Activated B cell treated with CpG ODN at 0.5 μM for 24 hours (primary cell): ENCODE measurements at places on chromosomes 12 and 14.

DNA sequence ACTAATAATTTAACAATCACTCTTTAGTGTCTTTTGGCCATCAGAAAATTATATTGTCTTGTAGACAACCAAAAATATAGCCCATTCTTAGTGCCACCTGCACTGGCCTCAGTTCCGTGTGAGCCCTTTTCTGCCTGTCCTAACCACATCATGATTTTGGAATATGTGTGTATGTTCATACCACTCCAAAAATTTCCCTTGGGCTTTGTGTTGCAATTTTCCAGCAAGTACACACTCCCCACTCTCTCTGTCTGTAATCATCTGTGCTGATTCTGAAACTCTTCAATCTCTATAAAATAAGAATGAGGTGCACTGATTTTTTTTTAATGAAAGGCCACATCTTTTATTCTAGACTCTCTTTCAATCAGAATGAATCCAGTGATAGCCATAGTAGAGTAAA lies 196.0 kb downstream of the PIK3C2G start:
- DNase-seq, result no peak
- no peaks in the 10 kb centered on the region for H3K36me3 ChIP-seq
- H3K27me3 ChIP-seq, result no peaks in the 10 kb centered on the region
- H3K27ac ChIP-seq, result no peak overlapping the region
- H3K4me1 ChIP-seq, result no peaks in the 10 kb centered on the region

GRCh38 chr12:4047421-4047820 lies 174.2 kb upstream of the PARP11 start:
- no peak overlapping the region for H3K27ac ChIP-seq
- no peak for DNase-seq
- no peak overlapping the region for H3K4me3 ChIP-seq
- H3K4me1 ChIP-seq, result no peaks in the 10 kb centered on the region
- H3K27me3 ChIP-seq, result peaks cover 14% of the 10 kb centered on the region
- H3K36me3 ChIP-seq, result no peaks in the 10 kb centered on the region

- no peak overlapping the region for H3K27ac ChIP-seq
- H3K4me3 ChIP-seq, result no peak overlapping the region
- H3K36me3 ChIP-seq, result no peaks in the 10 kb centered on the region
- H3K4me1 ChIP-seq, result no peaks in the 10 kb centered on the region
- DNase-seq, result no peak
Measured at GRCh38 chr14:94394581-94395207, 6.3 kb upstream of the SERPINA1 start.

- DNase-seq, result no peak
- H3K27me3 ChIP-seq, result no peaks in the 10 kb centered on the region
- peak overlapping the region; percentile 42 for H3K4me3 ChIP-seq
- peaks cover 98% of the 10 kb centered on the region for H3K4me1 ChIP-seq
- H3K36me3 ChIP-seq, result no peaks in the 10 kb centered on the region
Measured at GRCh38 chr14:22491683-22492621, 97.1 kb downstream of the DAD1 start.

GRCh38 chr14:73476451-73476931 lies 14.2 kb upstream of the RIOX1 start:
- H3K27me3 ChIP-seq, result no peaks in the 10 kb centered on the region
- H3K36me3 ChIP-seq, result no peaks in the 10 kb centered on the region
- DNase-seq, result no peak
- no peak overlapping the region for H3K4me3 ChIP-seq
- H3K4me1 ChIP-seq, result peaks cover 7% of the 10 kb centered on the region
- no peak overlapping the region for H3K27ac ChIP-seq

DNA sequence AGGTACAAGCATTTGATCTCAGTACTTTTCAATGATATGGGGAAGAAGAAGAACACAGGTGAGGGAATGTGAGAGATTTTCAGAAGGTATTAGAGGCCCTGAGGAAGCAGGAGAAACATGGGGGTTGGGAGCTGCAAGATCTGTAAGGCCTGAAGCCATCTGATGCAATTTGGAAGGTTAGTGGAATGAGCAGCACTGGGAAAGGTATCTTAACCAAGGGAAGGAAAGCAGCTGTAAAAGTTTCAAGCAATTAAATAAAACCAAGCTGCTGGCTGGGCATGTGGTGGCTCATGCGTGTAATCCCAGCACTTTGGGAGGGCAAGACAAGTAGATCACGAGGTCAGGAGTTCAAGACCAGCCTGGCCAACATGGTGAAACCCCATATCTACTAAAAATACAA lies 104.4 kb upstream of the PARP11 start:
- no peaks in the 10 kb centered on the region for H3K36me3 ChIP-seq
- DNase-seq, result no peak
- H3K4me1 ChIP-seq, result peaks cover 26% of the 10 kb centered on the region
- no peak overlapping the region for H3K27ac ChIP-seq

DNA sequence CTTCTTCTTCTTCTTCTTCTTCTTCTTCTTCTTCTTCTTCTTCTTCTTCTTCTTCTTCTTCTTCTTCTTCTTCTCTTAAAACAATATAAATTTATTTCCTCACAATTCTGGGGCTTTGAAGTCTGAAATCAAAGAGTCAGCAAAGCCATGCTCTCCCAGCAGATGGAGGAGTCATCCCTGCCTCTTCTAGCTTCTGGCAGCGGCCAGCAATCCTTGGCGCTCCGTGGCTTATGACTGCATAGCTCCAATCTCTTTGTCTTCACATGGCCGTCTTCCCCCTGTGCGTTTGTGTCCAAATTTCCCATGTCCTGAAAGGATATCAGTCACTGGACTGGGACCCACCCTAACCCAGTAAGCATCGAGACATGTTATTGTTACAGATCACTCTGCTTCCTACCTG lies 22.9 kb downstream of the KCNA1 start:
- no peaks in the 10 kb centered on the region for H3K4me1 ChIP-seq
- H3K4me3 ChIP-seq, result no peak overlapping the region

- H3K27me3 ChIP-seq, result peaks cover 6% of the 10 kb centered on the region
- peaks cover 61% of the 10 kb centered on the region for H3K4me1 ChIP-seq
- H3K36me3 ChIP-seq, result peaks cover 19% of the 10 kb centered on the region
- no peak overlapping the region for H3K4me3 ChIP-seq
- DNase-seq, result no peak
- no peak overlapping the region for H3K27ac ChIP-seq
Measured at GRCh38 chr12:124923905-124924734, 9.7 kb upstream of the UBC start.

DNA sequence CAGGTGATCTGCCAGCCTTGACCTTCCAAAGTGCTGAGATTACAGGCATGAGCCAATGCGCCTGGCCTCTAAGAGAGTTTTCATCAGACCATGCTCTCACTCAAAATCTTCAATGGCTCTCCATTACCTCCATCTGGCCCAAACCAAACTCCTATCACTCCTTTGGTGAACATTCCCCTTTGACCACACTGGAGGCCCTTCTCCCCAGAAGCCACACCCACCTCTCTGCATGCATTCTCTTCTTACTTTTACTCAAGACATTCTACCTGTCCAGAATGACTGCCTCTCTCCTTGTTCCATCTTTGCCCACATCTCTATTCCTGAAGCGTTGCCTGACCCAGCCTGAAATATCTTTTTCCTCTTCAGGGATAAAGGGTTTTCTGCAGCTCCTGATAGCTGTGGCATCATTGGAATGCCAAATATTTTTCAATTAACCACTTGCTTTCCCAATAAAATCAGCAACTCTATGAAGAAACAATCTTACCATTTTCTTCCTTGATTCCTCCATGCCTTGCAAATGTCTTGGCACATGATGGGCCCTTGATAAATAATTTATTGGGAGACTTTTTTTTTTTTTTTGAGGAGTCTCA lies 15.5 kb downstream of the PLEK2 start:
- H3K4me1 ChIP-seq, result no peaks in the 10 kb centered on the region
- H3K4me3 ChIP-seq, result no peak overlapping the region
- peaks cover 14% of the 10 kb centered on the region for H3K27me3 ChIP-seq
- H3K36me3 ChIP-seq, result no peaks in the 10 kb centered on the region
- no peak for DNase-seq

DNA sequence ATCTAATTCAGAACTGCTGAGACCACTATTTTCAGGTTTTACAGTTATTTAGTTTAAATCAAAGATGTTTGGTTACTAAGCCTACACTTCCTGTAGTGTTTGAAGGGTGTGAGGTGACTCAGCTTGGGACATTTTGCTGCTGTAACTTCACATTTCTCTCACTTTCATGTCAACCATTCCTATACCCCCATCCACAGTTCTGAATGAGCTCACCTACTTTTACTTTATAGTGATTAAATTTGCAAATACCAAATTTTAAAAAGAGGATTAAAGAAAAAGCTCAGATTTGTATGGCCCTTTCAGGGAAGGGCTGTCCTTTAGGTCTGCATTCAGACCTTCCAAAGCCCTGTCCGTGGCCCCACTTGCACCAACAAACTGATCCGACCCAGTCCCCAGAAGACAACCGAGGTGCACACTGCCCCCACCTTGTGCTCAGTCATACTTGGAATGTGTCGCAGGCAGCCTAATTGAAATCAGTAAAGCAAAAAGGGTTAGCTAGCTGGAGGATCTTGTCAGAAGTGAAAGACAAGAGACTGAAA lies 174.4 kb downstream of the MON2 start:
- no peak overlapping the region for H3K4me3 ChIP-seq
- H3K36me3 ChIP-seq, result no peaks in the 10 kb centered on the region

DNA sequence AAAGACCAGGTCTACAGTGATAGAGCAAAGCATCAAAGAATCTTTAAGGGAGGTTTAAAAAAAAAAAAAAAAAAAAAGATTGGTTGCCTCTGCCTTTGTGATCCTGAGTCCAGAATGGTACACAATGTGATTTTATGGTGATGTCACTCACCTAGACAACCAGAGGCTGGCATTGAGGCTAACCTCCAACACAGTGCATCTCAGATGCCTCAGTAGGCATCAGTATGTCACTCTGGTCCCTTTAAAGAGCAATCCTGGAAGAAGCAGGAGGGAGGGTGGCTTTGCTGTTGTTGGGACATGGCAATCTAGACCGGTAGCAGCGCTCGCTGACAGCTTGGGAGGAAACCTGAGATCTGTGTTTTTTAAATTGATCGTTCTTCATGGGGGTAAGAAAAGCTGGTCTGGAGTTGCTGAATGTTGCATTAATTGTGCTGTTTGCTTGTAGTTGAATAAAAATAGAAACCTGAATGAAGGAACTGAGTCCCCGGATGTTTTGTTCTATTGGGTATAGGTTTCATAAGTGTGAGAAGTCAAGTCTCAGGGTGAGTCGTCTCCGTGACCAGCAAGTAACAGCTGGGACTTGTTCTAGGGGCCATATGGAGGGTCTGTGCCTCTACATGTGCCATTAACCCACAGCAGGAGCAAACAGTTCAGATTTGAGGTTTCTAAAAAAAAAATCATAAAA lies 9.3 kb downstream of the PEBP1 start:
- H3K27me3 ChIP-seq, result no peaks in the 10 kb centered on the region
- no peak overlapping the region for H3K4me3 ChIP-seq
- H3K27ac ChIP-seq, result peak overlapping the region; percentile 51
- H3K4me1 ChIP-seq, result peaks cover 9% of the 10 kb centered on the region
